ENCODE measurements at places on chromosomes 3 and 15.

DNA sequence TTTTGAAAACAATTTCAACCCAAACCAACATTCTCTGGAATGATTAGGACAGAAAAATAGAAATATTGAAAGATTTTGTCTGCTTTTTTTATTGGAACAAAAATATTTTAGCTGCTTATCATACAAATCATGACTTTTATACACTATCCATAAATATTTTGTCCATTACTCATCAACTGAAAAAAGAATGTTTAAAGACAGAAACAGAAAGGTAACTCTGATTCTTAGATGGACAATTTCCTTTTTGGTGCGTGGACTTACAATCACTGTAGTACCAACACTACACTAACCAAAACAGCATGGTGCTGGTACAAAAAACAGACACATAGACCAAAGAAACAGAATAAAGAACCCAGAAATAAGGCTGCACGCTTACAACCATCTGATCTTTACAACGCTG is 582.8 kb upstream of the CCDC54 start:
- DNase-seq = no peak

DNA sequence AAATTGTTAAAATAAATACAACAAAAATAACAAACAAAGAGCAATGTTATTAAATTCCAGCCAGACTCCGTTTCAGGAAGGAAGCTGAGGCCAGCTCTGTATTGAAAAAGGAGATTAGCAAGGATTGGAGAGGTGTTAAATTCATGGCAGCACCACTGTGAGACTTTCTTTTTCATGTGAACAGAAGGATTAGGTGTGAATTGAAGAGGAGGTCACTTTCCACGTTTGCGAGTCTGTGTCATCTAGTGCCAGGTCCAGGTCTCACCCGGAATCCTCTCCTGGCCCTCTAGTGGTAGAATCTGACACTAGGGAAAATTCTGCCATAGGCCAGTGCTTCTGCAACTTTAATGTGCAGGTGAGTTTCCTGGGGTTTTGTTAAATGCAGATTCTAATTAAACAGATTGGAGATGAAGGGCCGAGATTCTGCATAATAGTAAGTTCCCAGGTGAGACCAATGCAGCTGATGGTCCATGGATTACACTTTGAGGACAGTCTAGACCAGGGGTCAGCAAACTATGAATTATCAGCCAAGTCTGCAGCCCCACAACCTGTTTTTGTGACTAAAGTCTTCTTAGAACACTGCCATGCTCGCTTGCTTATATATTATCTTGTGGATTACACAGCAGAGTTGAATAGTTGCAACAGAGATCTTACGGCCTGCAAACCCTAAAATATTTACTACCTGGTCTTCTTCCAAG is 9.2 kb upstream of the SLC6A1 start:
- peak; percentile 19 for DNase-seq

GRCh38 chr3:112470788-112471187 is 28.5 kb downstream of the BTLA start:
- DNase-seq = no peak

DNA sequence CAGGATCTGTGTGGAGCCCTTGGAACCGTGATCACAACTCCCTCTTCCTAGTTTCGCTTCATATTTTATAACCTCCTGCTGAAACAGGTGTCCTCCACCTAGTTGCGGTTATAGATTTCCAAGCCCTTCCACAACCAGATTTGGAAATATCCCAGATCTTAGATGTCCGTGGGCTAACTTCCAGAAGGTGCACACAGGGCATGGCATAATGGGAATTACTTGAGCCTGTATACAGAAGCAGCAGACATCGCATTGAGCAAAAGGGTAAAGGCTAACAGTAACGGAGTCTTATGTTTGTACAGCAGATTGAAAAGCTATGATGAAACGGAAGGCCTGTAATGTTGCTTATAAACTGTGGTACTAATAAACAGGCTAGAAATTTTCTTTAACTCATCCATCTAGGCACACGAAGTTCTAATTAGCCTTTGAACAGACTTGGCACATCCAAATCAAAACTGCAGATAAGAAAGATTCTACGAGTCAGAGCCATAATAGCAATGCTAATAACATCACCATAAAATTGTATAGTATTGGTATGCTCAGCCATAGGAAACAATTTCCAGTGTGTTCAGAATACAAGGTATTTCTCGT is 1.2 kb upstream of the USF3 start:
- peak; percentile 63 for DNase-seq

DNA sequence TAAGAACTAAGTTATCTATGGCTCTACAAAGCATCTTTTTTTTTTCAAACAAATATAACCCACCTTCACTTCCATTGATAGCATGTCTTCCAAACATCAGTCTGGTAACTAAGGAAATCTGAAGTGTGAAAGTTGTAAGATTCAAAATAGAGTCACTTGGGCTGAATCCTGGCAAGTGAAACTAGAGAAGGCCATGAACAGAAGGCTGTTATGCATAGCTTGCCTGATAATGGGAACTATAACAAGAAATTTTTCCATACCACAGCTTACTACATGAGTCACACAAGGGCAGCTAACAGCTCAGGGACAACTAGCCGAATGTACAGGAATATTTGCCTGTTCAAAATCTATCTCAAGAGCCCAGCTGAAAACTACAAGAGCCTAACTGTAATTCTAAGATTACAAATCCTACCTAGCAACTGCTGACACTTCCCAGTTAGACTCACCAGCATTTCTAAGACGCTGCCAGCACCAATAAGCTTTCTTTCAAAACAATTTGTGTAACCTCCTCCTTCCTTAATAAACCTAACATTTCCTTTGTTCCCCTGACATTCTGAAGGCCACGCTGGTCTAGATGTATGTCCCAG is 1066.5 kb downstream of the PLOD2 start:
- peak; percentile 71 for DNase-seq

GRCh38 chr3:58349792-58350626 is 17.3 kb downstream of the PXK start:
- DNase-seq = no peak

DNA sequence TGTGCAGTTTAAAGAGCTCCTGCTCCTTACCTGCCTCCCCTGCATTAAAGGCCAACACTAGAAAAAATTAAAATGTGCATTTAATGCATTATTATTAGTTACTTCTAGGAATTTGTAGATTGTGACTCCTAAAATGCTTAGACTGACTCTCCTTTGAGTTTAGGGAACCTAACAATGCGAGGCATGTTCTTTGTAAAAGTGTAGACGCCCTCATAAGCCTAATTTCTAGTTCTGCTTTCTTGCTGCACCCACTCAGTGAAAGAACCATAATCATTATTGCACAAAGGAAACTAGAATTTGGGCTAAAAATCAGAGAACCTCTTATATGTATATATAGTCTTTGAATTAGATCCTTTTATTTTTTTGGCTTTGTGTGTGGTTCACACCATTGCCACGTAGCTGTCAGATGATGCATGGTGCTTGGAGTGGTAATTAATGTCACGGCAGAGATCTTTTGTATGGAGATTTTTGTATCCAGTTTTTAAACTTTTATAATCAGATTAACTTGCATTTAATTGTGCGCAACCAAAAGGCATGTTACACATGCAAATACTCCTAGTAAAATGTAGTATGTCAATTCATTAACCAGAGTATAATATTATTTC is 710 bp downstream of the ABHD10 start:
- peak; percentile 43 for DNase-seq

- DNase-seq = no peak
These were observed 19.6 kb downstream of the HEMK1 start for GRCh38 chr3:50588759-50589433.

GRCh38 chr3:95721938-95722337 is 1092.5 kb upstream of the EPHA6 start:
- DNase-seq = peak; percentile 12

- DNase-seq = peak; percentile 30
These were observed 12.4 kb downstream of the GORASP1 start for GRCh38 chr3:39094851-39095677.

- no peak for DNase-seq
These were observed 89.4 kb downstream of the IGF1R start for GRCh38 chr15:98737721-98738120.

GRCh38 chr3:12317914-12318313 is 29.0 kb downstream of the PPARG start:
- DNase-seq = no peak

GRCh38 chr15:93290618-93290946 is 201.6 kb upstream of the RGMA start:
- no peak for DNase-seq

Measured in fibroblast of villous mesenchyme (primary cell).